Activated CD4-positive, CD25-positive, alpha-beta regulatory T cell treated with anti-CD3 and anti-CD28 coated beads, Interleukin-2, amount 50 U/mL, for 24 hours (primary cell): ENCODE measurements at places on chromosomes 7 and 10.

GRCh38 chr10:121747163-121747775 is 149.0 kb upstream of the FGFR2 start:
- no peak for ATAC-seq

GRCh38 chr10:123703195-123703790 is 37.1 kb downstream of the GPR26 start:
- no peak for ATAC-seq

DNA sequence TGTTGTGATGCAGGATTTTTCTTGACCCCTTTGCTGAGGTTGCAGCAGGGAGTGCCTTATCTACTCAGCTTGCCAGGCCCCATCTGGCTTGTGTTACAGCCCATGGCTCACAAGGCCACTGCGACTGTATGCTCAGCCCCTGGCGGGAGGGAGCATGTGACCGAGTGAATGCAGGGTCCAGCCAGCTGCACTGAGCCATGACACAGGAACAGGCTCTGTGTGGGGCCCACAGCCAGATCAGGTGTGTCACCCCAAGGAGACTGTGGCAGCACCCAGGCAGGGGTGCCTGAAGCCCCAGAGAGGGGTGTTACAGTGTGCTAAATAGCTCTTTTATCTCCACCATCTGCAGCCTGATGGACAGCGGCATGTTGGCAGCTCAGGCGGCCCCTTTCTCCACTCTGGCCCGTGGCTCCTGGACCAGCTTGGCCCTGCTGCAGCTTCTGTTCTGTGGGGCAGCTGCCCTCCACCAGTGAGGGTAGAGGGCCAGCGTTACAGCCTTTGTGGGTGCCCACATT is 2.6 kb upstream of the PCBD1 start:
- no peak for ATAC-seq

GRCh38 chr10:6423004-6423403 is 157.1 kb downstream of the PRKCQ start:
- ATAC-seq = peak; percentile 96

DNA sequence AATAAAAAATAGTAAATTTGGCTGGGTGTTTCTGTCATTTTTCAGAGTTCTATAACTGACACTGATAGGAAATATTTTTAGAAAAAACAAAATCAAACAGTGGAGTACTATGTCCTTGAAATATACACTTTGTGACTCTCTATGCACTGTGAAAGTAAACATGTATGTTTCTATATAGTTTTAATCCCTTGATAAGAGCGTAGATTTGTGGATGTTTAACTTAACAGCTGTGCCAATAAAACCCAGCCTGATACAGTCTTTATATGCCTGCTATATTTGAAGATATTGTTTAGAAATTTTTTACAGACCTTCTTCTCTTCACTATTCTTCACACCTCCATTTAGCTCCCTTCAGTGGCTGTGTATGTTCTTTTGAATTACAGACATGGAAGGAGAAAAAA is 473.3 kb upstream of the FZD8 start:
- no peak for ATAC-seq

DNA sequence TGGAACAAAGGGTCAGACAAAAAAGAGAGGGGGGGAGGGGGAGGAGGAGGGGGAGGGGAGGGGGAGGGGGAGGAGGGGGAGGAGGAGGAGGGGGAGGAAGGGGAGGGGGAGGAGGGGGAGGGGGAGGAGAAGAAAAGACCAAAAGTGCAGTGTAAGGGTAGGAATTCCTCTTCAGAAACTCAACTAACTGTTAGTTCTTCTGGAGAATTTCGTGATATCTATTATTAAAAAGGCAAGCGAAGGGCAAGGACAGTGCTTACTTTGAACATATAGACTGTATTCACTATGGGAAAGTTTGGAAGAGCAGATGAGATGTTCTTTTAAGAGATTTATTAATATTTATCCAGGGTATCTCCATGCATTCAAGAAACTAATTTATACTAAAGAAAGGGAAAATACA is 258.1 kb downstream of the CACNA2D1 start:
- no peak for ATAC-seq

DNA sequence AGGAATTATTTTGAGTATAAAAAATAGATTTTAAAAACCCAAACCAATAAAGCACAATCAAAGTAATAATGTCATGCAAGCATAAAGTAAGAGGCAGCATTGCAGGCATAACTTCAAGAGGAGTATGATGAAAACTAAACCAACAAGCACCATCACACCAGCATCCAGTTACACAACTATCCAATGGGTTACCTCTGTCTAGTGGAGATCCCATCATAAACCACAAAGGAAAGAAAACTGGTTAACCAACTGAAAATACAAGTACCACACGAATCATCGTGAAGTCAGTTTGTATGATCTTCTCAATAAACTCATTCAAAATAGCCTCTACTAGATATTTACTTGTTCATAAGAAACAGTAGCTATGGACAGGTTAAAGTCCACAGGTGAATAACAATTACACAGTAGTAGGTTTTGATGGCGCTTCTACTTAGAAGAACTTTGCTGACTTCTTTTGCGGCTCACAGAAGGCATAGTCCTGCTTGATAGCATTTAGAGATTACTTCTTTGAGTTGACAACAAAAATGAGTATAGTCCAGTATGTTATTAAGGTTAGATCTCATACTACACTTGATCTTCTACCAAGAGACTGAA is 116.6 kb downstream of the MICU1 start:
- ATAC-seq = no peak

GRCh38 chr7:17939606-17940301 is 540 bp downstream of the SNX13 start:
- peak; percentile 59 for ATAC-seq

GRCh38 chr7:130973637-130974036 is 239.6 kb upstream of the KLF14 start:
- ATAC-seq = peak; percentile 18

GRCh38 chr7:134722786-134723322 is 56.6 kb upstream of the CALD1 start:
- no peak for ATAC-seq

GRCh38 chr10:43042503-43043341 is 34.1 kb upstream of the RET start:
- no peak for ATAC-seq

DNA sequence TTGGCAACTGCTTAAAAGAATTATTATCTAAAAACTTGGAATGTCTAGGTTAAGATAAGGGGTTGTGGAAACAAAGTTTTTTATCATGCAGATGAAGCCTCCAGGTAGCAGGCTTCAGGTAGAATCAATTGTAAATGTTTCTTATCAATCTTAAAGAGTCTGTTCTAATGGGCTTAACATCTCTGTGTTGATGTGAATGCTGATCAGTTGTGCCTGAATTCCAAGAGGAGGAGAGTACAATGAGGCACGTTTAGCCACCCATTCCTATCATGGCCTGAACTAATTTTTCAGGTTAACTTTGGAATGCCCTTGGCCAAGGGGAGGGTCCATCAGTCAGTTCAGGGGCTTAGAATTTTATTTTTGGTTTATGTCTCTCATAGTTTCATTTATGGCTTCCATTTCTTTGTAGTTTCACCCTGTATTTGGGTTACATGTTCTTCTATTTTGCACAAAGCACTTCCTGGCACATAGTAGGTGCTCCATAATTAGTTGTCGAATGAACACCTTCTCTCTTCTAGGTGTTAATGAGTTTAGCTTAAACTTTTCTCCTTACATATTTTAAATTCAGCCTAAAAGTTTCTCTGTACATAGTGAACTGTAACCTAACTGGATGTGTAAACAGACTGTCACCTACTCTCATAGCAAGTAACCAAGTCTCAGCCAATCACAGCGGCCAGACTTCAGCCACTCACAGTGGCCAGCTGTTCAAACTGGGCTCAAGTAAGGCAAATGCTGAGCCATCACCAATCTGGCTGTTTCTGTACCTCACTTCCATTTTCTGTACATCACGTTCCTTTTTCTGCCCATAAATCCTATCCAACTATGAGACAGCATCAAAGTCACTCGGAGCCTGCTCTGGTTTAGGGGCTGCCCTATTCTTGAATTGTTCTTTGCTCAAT is 34.7 kb downstream of the ALOX5 start:
- ATAC-seq = no peak

DNA sequence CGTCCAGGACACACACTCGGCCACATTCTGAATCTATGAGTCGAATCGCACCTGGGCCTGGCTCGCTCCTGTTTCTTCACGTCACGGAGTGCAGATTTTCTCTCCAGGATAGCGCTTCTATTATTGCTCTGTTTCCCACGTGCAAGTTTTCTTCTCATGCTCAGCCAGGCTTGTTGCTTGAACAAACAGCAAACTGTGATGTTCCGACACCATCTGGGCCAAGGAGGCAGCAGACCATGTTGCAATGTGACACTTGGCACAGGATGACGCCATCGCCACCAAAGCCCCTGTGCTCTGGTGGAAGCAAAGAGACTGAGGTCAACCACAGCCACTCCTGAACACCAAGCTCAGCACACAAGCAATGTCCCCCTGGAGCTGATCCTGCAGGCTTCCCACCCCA is 507.1 kb upstream of the ADARB2 start:
- no peak for ATAC-seq

DNA sequence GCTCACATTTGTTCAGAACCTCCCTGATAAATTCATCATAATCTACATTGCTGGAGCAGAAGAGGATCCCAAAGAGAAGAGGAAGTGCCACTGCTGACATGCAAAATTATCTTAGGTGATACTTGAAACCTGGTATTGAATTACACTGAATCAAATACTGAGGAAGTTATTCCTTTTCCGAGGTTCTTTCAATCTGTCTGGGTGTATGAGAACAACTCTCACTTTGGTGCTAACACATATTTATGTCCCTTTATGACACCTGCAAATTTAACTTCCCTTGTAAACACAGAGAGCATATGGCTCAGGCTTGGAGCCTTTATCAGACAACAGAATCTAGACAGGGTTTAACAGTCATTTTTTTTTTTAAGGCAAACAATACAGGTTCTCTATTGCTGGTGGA is 131.4 kb downstream of the SRPK2 start:
- ATAC-seq = no peak

DNA sequence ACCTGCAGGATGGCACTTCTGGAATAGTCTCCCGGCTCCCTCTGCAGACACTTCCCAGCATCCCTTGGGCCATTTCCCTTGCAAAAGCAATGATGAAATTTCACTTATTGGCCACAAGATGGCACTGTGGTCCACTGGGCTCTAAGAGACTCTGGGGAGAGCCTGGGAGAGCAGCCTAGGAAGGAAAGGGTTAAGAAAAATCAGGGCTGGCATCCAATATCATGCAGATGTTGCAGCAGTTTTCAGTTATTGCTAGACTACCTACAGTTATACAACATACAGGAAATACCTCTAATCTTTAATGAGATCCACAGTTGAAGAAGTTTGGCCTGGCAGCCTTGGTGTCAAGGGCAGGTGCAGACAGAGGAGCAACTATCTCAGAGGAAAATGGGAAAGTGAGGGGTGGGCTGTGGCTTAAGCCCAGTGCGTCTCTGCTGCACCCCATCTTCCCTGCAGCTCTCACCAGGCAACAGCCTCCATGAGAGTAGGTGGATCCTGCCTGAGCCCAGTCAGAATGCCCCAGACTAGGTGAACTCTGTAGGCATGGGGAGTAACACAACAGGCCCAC is 100.2 kb upstream of the PRSS58 start:
- ATAC-seq = peak; percentile 43

DNA sequence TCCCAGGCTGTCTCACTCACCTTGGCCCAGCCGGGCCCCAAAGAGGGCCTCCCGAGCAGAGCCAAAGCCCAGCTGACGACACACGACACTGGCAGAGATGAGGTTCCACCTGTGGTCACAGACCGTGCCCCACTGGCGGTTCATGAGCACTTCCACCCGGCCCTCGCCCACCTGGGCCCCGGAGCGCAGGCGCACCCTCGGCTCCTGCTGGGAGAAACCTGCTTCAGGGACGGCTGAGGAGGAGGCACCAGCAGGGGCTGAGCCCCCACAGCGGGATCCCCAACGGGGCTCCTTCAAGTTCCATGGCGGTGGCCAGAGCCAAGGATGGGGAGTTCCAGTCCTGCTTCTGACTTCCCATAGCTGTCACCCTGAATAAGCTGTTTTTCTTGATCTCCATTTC is 10.0 kb downstream of the LOXL4 start:
- ATAC-seq = no peak

GRCh38 chr10:33489501-33490176 is 155.2 kb upstream of the NRP1 start:
- ATAC-seq = no peak

DNA sequence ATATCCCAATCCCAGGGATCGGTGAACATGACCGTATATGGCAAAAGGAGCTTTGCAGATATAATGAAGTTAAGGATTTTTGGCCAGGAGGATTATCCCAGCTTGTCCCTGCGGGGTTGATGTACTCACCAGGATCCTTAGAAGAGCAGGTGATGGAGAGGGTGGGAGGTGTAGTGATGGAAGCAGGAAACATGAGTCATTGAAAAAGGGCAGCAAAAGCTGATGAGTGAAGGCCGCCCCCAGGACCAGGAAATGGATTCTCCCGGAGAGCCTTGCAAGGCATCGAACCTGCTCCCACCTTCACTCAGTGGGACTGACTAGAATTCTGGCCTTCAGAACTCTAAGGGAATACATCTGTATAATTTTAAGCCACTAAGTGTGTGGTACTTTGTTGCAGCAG is 5.2 kb upstream of the NUPR2 start:
- ATAC-seq = no peak

DNA sequence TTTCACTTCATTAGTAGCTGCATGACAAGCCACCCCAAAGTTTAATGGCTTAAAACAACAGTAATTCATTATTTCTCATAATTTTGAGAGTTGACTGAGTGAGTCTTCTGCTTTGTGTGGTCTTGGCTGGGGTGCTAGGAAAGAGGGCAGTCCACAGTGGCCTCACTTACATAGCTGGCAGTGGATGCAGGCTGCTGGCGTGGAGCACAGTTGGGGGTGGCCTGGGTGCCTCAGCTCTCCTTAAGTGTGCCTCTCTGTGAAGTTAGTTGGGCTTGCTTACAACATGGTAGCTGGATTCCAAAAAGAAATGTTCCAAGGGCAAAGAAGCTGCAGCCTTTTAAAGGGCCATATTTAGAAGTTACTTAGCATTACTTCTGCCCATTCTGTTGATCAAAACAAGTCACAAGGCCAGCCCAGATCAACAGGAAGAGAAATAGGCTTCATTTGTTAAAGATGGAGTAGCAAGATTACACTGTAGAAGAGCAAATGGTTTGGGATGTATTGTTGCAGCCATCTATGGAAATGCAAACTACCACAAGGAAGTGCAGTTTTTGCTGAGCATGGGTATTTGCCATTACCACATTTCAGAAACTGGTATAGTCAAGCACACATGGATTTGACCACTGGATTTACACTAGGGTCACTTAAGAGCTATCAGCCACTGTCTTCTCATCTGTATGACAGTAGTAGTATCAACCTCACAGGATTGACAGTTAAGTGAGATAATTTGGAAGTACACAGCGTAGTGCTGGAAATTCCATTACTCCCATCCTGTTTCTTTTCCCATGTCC is 33.6 kb downstream of the ZEB1 start:
- no peak for ATAC-seq
